ENCODE measurements at places on chromosomes 2 and 18. TPM values are rescaled to one million over a fixed set of nuclear protein-coding genes. Genes with fewer than 3 reads are reported as not detected.

OSR1 gene
- not detected for total RNA-seq

NEU4 gene
- not detected for total RNA-seq

CCDC74A gene
- total RNA-seq, result 3.0 TPM

LDLRAD4 gene
- 44.5 TPM for total RNA-seq

- no peak for DNase-seq
- H3K36me3 ChIP-seq, result no peaks in the 10 kb centered on the region
- H3K4me3 ChIP-seq, result no peak overlapping the region
- no peak overlapping the region for H3K27ac ChIP-seq
- no peaks in the 10 kb centered on the region for H3K4me1 ChIP-seq
These were observed 351.3 kb downstream of the GPD2 start for GRCh38 chr2:156787517-156787916.

DNA sequence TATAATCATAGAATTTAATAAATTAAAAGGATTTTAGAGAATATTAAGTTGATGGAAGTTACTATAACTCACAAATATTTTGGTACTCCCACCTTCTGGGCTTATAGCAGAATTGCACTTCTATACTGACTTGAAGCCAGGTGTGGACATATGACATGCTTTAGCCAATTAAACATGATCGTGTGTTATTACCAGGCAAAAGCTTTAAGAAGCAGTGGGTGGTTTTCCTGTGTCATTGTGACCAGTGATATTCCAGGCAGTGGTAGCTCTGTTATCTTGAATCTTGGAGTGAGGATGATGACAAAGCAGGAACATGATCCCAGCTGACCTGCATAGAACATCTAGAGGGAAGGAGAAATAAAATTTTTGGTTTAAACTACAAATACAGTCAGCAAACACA is 370.9 kb upstream of the ZEB2 start:
- no peak for DNase-seq
- no peaks in the 10 kb centered on the region for H3K36me3 ChIP-seq
- H3K27ac ChIP-seq, result no peak overlapping the region
- H3K4me1 ChIP-seq, result no peaks in the 10 kb centered on the region
- H3K4me3 ChIP-seq, result no peak overlapping the region

DNA sequence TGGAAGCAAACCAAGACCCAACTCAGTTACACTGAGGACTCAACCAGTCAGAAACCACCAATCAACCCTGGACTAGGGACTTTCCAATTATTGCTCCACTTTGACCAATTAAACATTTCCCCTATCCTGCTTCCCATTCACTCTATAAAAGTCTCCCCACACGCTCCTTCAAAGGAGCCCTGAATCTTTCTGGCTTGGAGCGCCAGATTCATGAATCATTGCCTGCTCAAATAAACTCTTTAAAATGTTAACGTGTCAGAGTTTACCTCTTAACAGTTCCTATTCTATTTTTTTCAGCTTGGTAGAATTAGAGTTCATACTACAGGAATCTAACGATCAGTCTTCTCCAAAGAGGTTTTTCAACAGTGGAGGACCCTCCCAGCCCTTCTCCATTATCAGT is 20.7 kb upstream of the SULT1C2 start:
- peaks cover 15% of the 10 kb centered on the region for H3K27me3 ChIP-seq
- H3K27ac ChIP-seq, result no peak overlapping the region
- H3K4me1 ChIP-seq, result no peaks in the 10 kb centered on the region
- no peaks in the 10 kb centered on the region for H3K36me3 ChIP-seq
- no peak overlapping the region for H3K4me3 ChIP-seq
- no peak for DNase-seq

DNA sequence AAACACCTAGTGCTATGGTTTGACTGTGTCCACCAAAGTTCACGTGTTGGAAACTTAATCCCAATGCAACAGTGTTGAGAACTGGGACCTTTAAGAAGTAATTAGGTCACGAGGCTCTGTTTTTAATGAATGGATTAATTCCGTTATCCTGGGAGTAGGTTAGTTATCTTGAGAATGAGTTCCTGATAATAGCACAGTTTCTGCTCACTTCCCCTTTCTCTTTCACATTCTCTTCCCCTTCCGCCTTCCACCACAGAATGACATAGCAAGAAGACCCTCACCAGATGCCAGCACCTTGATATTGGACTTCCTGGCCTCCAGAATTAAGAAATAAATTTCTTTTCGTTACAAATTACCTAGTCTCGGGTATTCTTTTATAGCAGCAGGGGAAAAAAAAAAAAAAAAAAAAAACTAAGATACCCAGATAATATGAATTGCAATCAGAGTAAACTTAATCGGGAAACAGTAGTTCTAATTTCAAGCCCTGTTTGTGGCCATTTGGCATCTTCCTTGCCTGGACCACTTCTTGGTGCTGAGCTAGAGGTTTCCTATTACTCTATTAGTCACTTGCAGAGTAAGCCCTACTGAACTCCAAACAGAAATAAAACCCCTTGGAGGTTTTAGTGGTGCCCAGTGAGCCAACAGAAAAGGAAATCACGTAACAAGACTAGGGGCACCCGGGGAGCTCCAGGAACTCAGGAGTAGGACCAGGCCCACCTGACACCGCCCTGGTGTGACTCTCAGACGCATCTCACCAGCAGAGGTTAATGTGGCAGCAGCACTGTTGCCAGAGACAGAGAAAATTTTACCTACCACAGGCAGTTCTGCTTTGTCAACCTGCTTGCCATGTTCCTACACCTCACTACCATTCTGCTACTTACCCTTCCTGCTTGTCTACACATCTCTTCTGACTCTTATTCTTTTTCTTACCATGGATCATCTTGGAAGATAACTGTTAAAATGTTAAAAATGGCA is 147.6 kb upstream of the CAB39 start:
- DNase-seq, result no peak
- H3K27me3 ChIP-seq, result peaks cover 3% of the 10 kb centered on the region
- H3K4me3 ChIP-seq, result no peak overlapping the region
- H3K36me3 ChIP-seq, result peaks cover 15% of the 10 kb centered on the region
